ENCODE measurements at places on chromosomes 6 and 20. TPM values are rescaled to one million over a fixed set of nuclear protein-coding genes. Genes with fewer than 3 reads are reported as not detected.

GRCh38 chr20:7540018-7540417, 400.2 kb downstream of the HAO1 start:
- H3K27ac ChIP-seq, result peak overlapping the region; percentile 58
- no peaks in the 10 kb centered on the region for H3K27me3 ChIP-seq
- no peaks in the 10 kb centered on the region for H3K36me3 ChIP-seq
- no peak for DNase-seq

Gene GHRH
- total RNA-seq, result not detected

DNA sequence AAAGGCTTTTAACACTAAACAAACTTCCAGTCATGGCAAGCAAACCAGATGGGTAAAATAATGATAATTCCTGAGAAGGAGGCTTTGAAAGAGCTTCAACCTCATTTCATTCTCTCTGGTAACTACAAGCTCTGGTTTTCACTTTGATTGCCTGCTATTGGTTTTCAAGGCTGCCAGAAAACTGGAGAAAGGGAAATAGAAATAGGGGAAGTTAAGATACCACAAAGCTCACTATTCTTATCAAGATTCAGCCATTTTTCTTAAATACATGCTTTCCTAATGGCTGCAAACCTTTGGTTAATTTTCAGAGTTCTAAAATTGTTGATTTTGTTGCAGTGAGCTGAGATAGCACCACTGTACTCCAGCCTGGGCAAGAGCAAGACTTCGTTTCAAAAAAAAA, 42.5 kb upstream of the NELFCD start:
- no peak overlapping the region for H3K27ac ChIP-seq
- DNase-seq, result no peak

GRCh38 chr6:48426636-48427035, 315.6 kb upstream of the PTCHD4 start:
- no peaks in the 10 kb centered on the region for H3K27me3 ChIP-seq
- no peak overlapping the region for H3K27ac ChIP-seq
- H3K36me3 ChIP-seq, result no peaks in the 10 kb centered on the region
- H3K4me1 ChIP-seq, result no peaks in the 10 kb centered on the region

DNA sequence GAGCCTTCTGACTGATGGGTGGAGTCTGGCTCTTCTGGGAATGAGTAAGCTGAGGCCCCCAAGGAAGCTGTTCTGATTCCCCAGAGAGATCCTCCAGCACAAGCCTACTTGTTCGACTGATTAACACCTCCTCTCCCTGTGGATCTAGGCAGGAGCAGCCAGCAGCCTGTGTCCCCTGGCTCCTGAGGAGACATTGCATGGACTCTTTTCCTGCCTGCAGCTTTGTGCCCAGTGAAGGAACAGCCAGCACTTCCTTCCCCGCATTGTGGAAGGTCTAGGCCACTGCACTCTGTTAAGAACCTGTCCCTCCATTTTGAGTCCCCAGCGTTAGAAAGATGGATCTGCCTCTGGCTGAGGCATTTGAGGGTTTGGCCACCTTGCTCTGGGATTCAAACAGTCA, 29.1 kb downstream of the LRFN2 start:
- H3K27me3 ChIP-seq, result no peaks in the 10 kb centered on the region
- H3K4me1 ChIP-seq, result no peaks in the 10 kb centered on the region
- DNase-seq, result no peak
- H3K36me3 ChIP-seq, result no peaks in the 10 kb centered on the region

Gene GPR6
- total RNA-seq, result not detected

Measured in liver (tissue), 10 donors.